Activated CD8-positive, alpha-beta memory T cell treated with anti-CD3 and anti-CD28 coated beads, Interleukin-2, amount 10 ng/mL, durations not matched to agents 7 days and 5 days (primary cell): ENCODE measurements at places on chromosomes 11 and 22. TPM values are rescaled to one million over a fixed set of nuclear protein-coding genes. Genes with fewer than 3 reads are reported as not detected.

GRCh38 chr22:41770715-41771468 lies 29.6 kb upstream of the CCDC134 start:
- no peak overlapping the region for H3K27ac ChIP-seq
- peaks cover 3% of the 10 kb centered on the region for H3K27me3 ChIP-seq
- H3K4me1 ChIP-seq, result peaks cover 7% of the 10 kb centered on the region
- no peaks in the 10 kb centered on the region for H3K36me3 ChIP-seq
- H3K4me3 ChIP-seq, result no peak overlapping the region

- H3K36me3 ChIP-seq, result no peaks in the 10 kb centered on the region
- H3K27ac ChIP-seq, result no peak overlapping the region
- DNase-seq, result peak; percentile 40
- H3K4me3 ChIP-seq, result no peak overlapping the region
Measured at GRCh38 chr11:2266586-2267305, 3.6 kb downstream of the ASCL2 start.

DNA sequence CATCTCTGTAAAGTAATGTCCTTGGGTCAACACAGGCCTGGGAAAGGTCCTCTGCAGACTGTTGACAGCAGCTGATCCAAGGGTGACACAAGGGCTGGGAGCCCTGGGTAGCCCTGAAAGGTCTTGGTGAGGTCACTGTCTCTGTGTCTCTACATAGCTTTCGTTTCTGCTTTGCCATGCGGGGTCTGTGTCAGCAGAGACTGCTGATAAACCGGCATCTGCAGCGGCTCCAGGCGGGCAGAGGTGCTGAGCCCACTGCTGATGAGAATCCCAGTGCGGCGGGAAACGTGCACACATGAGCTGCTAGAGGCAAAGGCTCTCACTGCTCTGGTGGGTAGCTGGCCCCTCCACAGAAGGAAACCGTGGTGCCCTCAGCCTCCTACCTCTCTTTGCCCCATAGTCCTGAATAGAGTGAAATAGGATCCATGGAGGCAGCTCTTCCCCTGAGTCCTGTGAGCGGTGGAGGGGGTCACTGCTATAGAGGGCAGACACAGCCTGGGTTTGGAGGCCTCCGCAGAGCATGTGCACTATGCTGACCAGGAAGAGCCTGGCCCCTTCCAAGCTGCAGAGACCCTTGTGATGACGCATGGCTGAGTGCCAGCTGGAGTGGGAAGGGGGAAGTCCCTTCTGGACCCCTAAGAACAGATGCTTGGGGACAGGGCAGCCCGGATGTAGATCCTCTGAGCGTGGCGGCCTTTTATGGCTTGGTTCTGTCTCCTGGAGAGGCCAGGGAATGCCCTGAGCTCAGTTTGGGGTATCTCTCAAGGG lies 17.8 kb upstream of the ST3GAL4 start:
- no peaks in the 10 kb centered on the region for H3K27me3 ChIP-seq
- no peak overlapping the region for H3K4me3 ChIP-seq
- no peak for DNase-seq
- no peak overlapping the region for H3K27ac ChIP-seq
- H3K36me3 ChIP-seq, result peaks cover 22% of the 10 kb centered on the region
- peaks cover 31% of the 10 kb centered on the region for H3K4me1 ChIP-seq

DNA sequence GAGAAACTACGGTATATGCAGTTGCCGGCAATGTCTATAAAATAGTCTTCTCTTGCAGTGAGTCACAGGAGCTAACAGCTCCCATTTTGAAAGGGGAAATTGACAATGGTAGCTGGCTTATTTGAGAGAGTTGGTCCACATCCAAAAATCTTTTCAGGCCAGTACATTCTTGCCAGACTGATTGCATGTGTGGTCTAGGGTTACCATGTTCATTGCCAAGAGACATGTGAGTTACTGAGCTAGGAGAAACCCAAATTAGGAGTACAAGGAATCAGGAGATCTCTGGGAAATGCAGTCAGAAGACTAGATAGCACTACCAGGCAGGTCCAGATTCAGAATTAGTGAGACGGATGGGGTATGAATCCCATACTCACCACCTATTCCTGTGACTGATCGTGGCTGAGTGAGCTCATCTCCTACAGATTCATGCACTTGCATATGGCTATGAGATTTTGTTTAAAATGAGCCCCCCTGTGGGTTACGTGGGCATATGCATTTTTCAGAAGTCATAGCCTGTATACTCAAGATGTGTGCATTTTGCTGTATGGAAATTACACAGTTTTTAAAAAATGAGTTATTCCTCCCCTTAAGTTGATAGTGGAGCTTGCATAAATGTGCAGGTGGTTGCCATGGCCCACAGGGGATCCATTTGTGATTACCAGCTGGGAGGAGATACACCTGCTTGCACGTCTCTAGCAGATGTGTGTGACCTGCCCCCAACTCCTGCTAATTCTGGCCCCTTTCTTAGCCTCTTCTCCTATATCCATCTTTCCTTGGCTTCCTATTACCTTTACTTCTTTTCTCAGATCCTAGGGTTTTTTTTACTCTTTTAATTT lies 102.7 kb downstream of the COMMD9 start:
- no peak overlapping the region for H3K4me3 ChIP-seq
- no peaks in the 10 kb centered on the region for H3K4me1 ChIP-seq
- H3K27me3 ChIP-seq, result peaks cover 7% of the 10 kb centered on the region
- no peak for DNase-seq

DNA sequence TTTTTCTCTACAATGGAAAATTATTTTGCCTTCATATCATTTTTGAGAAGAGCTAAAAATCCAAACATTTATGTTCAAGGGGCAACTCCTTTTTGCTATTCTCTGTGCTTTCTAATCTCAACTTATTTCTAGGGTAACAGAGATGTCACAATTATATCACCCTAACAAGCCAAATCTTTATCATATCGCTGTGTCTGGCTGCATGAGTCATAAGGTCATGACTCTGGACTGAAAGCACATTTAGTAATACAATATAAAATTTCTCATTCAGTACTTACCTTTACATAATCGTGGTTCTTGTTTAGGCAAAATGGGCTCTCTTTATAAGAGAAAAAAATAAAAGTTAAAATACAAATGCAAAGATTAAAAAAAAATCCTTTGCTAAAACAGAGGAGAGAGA lies 326.0 kb downstream of the CASP12 start:
- no peak for DNase-seq
- no peak overlapping the region for H3K27ac ChIP-seq
- H3K4me3 ChIP-seq, result no peak overlapping the region

DNA sequence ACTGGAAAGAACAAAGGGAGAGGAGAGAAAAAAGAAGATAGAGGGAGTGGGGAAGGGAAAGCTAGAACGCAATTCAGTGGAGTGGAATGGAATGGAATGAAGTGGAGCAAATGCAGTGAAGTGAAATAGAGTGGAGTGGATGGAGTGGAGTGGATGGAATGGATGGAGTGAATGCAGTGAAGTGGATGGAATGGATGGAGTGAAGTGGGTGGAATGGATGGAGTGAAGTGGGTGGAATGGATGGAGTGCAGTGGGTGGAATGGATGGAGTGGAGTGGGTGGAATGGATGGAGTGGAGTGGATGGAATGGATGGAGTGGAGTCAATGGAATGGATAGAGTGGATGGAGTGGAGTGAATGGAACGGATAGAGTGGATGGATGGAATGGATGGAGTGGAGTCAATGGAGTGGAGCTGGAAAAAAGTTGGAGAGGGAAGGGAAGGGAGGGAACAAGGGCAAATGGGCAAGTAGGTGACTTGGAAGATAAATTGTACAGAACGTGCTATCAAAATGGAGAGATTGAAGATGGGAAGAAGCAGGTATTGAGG lies 13.9 kb downstream of the IFITM10 start:
- H3K36me3 ChIP-seq, result peaks cover 3% of the 10 kb centered on the region
- no peak overlapping the region for H3K4me3 ChIP-seq
- H3K27ac ChIP-seq, result no peak overlapping the region
- peaks cover 13% of the 10 kb centered on the region for H3K4me1 ChIP-seq
- H3K27me3 ChIP-seq, result peaks cover 44% of the 10 kb centered on the region
- DNase-seq, result no peak

DNA sequence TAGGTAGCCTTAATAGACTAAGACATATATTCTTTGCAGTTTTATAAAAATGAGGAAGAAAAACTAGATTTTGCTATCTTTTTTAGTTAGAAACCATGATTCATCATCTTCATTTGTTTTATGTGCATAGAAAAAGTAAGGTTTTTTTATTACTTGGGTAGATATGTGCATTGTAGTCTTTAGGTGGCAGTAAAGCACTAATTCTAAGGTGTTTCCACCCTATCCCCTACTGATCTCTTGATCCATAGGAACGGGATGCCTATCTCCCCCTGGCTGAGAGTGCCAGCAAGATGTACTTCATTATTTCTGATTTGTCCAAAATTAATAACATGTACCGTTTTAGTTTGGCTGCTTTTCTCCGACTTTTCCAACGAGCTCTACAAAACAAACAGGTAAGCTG lies 148.1 kb downstream of the DYNC2H1 start:
- H3K4me3 ChIP-seq, result no peak overlapping the region
- no peak for DNase-seq
- H3K4me1 ChIP-seq, result no peaks in the 10 kb centered on the region

DNA sequence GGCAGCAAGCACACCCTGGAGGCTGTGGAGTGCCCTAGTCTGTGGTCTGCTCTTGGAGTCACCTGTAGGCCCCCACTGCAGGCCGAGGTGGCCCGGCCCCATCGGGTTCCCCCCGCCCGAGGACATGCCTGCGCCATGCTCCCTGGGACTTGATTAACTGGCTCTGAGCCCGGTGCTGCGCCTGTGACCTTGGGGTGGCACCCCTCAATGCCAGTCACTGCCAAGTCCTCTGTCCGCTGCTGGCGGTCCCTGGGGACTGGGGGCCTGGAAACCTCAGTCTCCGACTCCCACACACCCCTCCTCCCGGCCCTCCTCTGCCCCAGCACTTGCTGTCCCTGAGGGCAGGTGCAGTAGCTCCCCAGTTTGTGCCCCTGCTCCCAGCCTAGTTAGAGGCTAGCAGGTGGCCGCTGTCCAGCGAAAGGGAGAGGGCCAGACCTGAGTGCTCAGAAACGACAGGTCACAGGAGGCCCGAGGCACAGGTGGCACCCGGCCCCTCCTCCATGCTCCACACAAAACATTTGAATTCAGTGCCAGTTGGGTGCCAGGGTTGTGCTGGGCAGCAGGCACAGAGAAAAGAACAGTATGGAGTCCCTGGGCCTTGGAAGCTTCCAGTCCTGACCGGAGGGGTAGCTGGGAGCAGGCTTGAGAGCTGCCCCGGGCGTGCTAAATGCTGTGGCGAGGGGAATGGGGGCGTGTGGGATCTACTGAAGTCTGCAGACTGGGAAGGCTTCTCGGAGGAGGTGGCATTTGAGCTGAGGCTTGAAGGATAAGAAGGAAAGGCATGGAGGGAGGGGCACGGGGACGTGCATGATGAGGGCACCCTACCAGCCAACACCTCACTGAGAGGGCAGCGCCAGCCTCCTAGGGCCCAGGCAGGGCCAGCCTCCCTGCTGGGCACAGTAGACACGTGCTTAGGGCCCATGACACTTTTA lies 16.4 kb upstream of the FLRT1 start:
- no peaks in the 10 kb centered on the region for H3K4me1 ChIP-seq
- no peaks in the 10 kb centered on the region for H3K27me3 ChIP-seq
- H3K27ac ChIP-seq, result no peak overlapping the region
- no peaks in the 10 kb centered on the region for H3K36me3 ChIP-seq
- no peak overlapping the region for H3K4me3 ChIP-seq
- no peak for DNase-seq

The OR8A1 gene
- total RNA-seq, result not detected

The MRGPRE gene
- total RNA-seq, result not detected

The SLC22A24 gene
- total RNA-seq, result not detected

The HPX gene
- total RNA-seq, result not detected

The TSGA10IP gene
- not detected for total RNA-seq

The MMP12 gene
- not detected for total RNA-seq

The LINC01488 gene
- not detected for total RNA-seq

The NRGN gene
- 6.6 TPM for total RNA-seq

The SLC17A6 gene
- total RNA-seq, result not detected
